ENCODE measurements at places on chromosomes 1 and 21.

DNA sequence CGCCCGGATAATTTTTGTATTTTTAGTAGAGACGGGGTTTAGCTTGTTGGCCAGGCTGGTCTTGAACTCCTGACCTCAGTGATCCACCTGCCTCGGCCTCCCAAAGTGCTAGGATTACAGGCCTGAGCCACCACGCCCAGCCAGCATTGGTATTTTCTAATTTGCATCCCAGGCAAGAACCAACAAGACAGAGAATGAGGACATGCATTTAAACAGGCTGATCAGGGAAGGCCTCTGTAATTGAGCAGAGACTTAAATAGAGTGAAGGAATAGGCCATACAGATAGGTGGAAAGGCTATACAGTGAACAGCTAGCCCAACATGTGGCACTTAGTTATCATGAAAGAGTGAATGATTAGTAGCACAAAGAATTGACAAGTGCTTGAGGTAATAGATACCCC lies 230.4 kb downstream of the SLC35F3 start:
- no peak overlapping the region for H3K4me3 ChIP-seq
- H3K4me1 ChIP-seq, result no peaks in the 10 kb centered on the region
- no peaks in the 10 kb centered on the region for H3K36me3 ChIP-seq
- H3K27ac ChIP-seq, result no peak overlapping the region
- no peak for DNase-seq

DNA sequence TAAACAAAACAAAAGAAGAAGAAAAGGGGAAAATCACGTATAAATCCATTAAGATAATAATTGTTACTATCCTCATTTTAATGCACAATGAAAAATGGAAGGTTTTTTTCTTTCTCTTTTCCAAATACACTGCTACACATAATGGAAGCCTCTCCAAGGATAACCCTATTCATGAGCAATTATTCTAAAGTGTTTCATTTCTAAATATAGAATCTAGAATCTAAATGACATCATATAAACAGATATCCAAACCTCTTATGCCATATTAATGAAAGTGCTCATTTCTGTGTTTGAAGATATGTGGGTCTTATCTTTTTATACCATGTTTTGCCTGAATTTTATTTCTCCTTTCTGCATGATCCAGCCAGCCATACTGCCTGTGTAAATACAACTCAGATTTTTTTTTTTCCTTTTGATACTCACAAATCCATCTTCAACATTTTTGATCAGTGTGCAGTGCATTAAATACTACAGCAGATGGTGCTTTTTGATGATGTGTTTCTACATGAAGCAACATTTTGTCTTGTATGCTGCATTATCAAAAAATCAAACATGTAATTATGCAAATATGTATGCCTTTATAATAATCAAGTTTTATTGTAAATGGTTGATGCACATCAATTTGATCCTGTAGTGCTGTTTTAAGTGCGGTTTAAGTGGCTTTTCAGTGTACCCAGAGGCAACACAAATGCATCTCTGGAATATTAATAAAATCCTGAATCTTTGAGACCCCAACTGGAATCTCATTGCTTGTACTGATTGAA lies 625.6 kb upstream of the PTBP2 start:
- H3K4me1 ChIP-seq, result no peaks in the 10 kb centered on the region
- H3K4me3 ChIP-seq, result no peak overlapping the region
- no peaks in the 10 kb centered on the region for H3K36me3 ChIP-seq
- H3K27me3 ChIP-seq, result no peaks in the 10 kb centered on the region

- peaks cover 19% of the 10 kb centered on the region for H3K4me1 ChIP-seq
- no peaks in the 10 kb centered on the region for H3K27me3 ChIP-seq
- H3K27ac ChIP-seq, result no peak overlapping the region
- no peak for DNase-seq
- no peak overlapping the region for H3K4me3 ChIP-seq
These were observed 38.2 kb downstream of the ARID1A start for GRCh38 chr1:26733982-26734381.

GRCh38 chr1:21866707-21867043 lies 54.6 kb downstream of the LDLRAD2 start:
- DNase-seq, result no peak
- H3K27ac ChIP-seq, result no peak overlapping the region
- H3K27me3 ChIP-seq, result no peaks in the 10 kb centered on the region
- H3K36me3 ChIP-seq, result no peaks in the 10 kb centered on the region
- H3K4me1 ChIP-seq, result no peaks in the 10 kb centered on the region
- H3K4me3 ChIP-seq, result no peak overlapping the region

DNA sequence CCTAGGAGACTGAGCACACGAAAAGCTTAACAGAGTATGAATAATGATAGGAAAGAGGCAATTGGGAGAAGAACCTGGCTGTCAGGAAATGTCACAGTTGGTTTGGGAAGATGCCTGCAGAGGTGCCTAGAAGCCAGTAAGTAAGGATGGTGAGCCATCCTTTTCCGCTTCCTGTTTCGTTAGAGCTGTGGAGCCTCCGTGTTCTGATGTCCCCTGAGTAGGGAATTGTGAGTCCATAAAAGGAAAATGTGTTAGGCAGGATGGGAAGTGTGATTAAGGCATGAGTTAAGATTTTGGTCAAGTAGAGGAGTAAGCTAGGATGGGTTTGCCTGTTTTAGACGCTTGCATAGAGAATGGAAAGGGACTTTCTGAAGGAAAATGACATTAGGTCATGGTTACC lies 9.0 kb downstream of the CLIC4 start:
- no peak for DNase-seq
- H3K4me3 ChIP-seq, result no peak overlapping the region
- H3K36me3 ChIP-seq, result no peaks in the 10 kb centered on the region
- H3K4me1 ChIP-seq, result no peaks in the 10 kb centered on the region

DNA sequence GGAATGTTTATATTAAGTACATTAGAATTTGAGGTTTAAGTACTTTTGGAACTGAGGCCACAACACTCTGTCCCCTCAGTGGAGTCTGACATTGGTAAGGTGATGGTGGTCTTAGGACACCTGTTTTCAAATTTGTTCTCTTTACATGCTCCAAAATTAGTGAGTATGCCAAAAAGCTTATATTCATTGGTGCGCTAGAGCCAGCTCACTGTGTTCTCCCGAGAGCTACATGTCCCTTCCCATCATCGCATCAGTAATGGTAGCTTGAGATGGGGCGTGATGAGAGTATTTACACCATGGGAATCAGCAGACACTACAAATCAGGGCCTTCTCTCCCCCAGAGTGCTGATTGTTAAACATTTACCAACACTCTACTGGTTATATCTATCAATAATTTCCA lies 19.5 kb downstream of the ETS2 start:
- DNase-seq, result no peak
- H3K4me1 ChIP-seq, result no peaks in the 10 kb centered on the region
- H3K27me3 ChIP-seq, result no peaks in the 10 kb centered on the region
- no peak overlapping the region for H3K4me3 ChIP-seq

DNA sequence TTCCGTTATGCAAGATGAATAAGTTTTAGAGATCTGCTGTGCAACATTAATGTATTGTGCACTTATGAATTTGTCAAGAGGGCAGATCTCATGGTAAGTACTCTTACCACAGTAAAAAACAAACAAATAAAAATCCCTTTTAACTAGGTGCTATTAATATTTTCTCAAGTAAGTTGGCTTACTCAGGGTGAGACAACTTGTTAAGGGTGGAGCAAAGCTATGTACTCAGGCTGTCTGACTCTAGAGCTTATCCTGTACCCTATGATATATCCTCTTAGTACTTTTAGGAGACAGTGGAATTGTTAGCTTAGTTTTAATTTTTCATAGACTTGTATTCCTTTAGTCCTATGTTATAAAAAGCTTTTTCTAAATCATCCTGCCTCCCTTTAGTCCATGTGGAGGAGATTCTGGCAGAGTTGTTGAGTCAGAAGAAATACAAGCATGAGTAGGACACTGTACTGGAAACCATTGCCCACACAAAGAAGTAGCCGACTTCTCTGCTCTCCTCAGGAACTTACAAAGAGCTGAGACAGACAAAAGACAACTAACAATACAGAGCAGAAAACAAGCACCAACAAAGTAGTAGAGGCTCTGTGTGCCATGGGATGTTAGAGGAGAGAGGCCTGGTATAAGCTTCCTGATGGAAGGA lies 49.2 kb downstream of the S1PR1 start:
- H3K27me3 ChIP-seq, result no peaks in the 10 kb centered on the region
- no peak for DNase-seq
- peaks cover 64% of the 10 kb centered on the region for H3K4me1 ChIP-seq
- H3K4me3 ChIP-seq, result no peak overlapping the region
- no peaks in the 10 kb centered on the region for H3K36me3 ChIP-seq
